ENCODE measurements at places on chromosomes 12 and 14.

DNA sequence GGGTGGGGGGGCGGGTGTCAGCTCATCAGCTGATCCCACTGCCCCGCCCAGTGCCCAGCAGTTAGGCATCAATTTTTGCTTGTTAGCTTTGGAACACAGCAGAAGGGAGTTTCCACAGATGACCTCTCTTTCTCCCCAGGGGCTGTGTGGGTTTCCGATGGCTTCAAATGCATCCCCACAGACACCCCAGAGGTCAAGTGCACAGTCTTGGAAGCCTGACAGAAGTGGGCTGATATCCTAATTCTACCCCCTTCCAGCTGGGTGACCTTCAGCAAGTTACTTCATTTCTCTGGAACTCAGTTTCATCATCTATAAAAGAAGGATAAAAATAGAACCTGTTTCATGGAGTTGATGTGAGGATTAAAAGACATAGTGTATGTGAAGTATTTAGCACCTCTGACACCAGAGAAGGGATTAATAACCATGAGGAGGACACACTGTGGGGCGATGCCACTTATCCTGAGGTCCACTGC, 22.0 kb downstream of the TTC9 start:
- DNase-seq, result no peak

- no peak for DNase-seq
Observed at GRCh38 chr14:51525739-51526138, 126.0 kb upstream of the FRMD6 start.

DNA sequence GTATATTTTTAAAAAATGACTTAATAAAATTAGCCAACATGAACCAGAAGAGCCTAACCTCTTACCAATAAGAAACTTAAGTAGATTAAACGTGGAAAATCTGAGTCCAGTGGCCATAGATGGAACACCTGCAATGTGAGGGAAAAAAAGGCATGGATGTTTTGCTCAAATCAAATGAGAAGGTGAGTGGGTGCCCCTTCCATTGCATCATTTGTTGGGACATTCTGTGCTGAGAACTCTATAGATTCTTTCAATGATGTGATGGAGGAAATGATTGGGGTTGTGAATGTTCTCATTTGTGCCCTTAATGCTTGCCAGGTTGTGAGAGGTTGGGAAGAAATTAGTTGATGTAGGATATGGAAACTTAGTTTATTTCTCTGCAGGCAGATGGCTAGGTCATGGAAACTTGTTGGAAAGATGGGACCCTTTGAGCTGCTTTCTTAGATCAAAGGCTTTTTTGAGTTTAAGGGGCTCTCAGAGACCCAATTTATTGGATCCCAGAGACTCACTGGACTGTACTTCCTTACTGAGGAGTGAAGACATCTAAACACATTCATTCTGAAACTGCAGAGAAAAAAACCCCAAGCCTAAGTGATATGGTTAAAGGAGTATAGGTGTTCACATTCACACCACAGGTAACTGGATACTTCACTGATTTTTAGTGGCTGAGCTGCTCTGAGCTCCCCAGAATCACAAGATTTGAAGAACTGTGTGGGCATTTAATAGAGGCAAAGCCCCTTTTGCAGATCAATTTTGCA, 95.9 kb downstream of the DACT1 start:
- no peak for DNase-seq

- no peak for DNase-seq
Observed at GRCh38 chr12:69999561-69999960, 174.5 kb downstream of the MYRFL start.

DNA sequence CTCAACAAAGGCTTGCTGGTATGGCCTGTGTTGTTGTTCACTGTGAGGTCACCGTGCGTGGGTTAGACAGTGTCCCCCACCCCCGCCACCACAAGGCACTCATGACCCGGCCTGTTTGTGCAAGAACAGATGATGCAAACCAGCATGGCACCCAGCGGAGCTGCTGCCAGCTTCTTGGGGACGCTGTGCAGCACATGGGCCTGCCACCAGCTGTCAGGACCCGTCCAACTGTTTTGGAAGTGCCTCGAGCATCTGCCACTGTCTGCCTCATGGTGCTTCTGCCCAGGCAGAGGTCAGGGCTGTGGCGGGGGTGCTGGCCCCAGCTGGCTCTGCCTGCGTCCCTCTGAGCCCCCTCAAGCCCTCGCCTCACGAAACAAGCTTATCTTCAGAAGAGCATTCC, 1.5 kb downstream of the ASB2 start:
- DNase-seq, result no peak

DNA sequence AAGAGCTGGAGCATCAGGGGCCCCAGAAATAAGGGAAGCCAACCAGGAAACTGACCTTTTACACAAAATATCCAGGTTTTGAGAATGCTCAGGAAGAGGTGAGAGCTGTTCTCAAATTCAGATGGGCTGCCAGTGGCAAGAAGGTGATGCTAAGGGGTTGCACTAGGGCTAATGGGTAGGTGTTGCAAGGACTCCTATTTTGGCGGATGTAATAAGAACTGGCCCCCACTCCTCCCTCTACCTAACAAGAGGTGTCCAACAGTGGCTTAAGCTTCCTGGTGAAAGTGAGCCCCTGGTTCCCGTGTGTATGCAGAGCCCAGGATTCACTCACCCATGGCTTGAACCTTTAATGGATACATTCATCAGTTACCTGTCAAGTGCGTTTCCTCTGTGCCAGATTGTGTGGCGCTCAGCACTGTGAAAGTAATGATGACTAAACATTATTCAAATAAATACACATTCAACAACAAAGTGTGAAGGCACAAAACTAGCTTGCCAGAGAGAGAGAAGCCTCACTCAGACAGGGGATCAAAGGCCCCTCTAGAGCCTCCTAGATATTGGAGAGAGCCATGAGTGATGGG, 705 bp upstream of the CHGA start:
- no peak for DNase-seq

DNA sequence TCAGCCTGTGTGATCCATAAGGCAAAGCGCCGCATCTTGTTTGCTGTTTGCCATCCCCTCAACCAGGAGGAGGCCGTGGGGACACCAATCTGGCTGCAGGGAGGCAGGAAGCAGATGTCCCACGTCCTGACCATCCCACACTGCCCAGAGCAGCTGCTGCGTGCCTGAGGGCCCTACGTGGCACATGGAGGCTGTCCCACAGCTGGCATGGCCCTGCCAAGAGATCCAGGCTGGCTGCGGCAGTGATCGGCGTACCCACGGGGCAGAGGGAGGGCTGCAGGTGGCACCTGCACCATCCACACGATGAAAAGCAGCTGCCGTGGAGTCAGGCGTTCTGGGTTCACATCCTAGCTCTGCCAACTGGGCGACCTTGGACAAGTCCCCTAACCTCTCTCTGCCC, 42.0 kb downstream of the NCOR2 start:
- DNase-seq, result no peak

- no peak for DNase-seq
Observed at GRCh38 chr12:120842595-120842994, 61.6 kb downstream of the SPPL3 start.

Data from activated naive CD4-positive, alpha-beta T cell (primary cell).